ENCODE measurements at places on chromosomes 12 and 14. TPM values are rescaled to one million over a fixed set of nuclear protein-coding genes. Genes with fewer than 3 reads are reported as not detected.

The DENR gene
- total RNA-seq: 50.2 TPM

The FOXG1 gene
- 1.5 TPM for total RNA-seq

The TAS2R10 gene
- total RNA-seq: 1.8 TPM

The ATP5MC2 gene
- total RNA-seq: 221 TPM

The KLRD1 gene
- 1.4 TPM for total RNA-seq

The NFATC4 gene
- 63.3 TPM for total RNA-seq

The MIPOL1 gene
- 17.3 TPM for total RNA-seq

The ARHGAP9 gene
- total RNA-seq: 5.6 TPM

The NELL2 gene
- total RNA-seq: 105 TPM

The ACYP1 gene
- 18.4 TPM for total RNA-seq

The KRT3 gene
- not detected for total RNA-seq

The HCAR2 gene
- 1.1 TPM for total RNA-seq

The RBM23 gene
- 127 TPM for total RNA-seq

The VRTN gene
- not detected for total RNA-seq

The TRHDE gene
- 9.6 TPM for total RNA-seq

The GPR84 gene
- total RNA-seq: 0.99 TPM

The C12orf56 gene
- total RNA-seq: 1.3 TPM

The FBXO33 gene
- total RNA-seq: 19.6 TPM

The SERPINA9 gene
- total RNA-seq: not detected

The ACSS3 gene
- total RNA-seq: 32.1 TPM

The KRT73 gene
- not detected for total RNA-seq

The ITGA7 gene
- total RNA-seq: 44.2 TPM

The RNASE13 gene
- not detected for total RNA-seq

The PITPNM2 gene
- 7.9 TPM for total RNA-seq

The SSTR1 gene
- 1.7 TPM for total RNA-seq

The ETFBKMT gene
- total RNA-seq: 5.9 TPM

The DACT1 gene
- total RNA-seq: 42.6 TPM

The HOXC10 gene
- total RNA-seq: not detected

The KLRK1 gene
- 10.1 TPM for total RNA-seq

The TTC7B gene
- total RNA-seq: 35.4 TPM

The GSC gene
- 0.99 TPM for total RNA-seq

The NDUFB1 gene
- total RNA-seq: 148 TPM

The OR4K13 gene
- total RNA-seq: not detected

The PLEKHG7 gene
- not detected for total RNA-seq

The RNASE1 gene
- total RNA-seq: 99.1 TPM

The CLEC2B gene
- total RNA-seq: 13.7 TPM

The FGF23 gene
- 0.40 TPM for total RNA-seq

The TRPV4 gene
- total RNA-seq: 0.50 TPM

The DTD2 gene
- 62.5 TPM for total RNA-seq

The C3AR1 gene
- 6.0 TPM for total RNA-seq

The GZMB gene
- total RNA-seq: 0.17 TPM

The FOS gene
- total RNA-seq: 200 TPM
